Astrocyte (in vitro differentiated cells and primary cell): ENCODE measurements at places on chromosomes 5 and 9. TPM values are rescaled to one million over a fixed set of nuclear protein-coding genes. Genes with fewer than 3 reads are reported as not detected.

ANKDD1B gene
- 0.41 and 0.59 TPM in 2 replicates for total RNA-seq

OR1J2 gene
- not detected in 2 replicates for total RNA-seq

ACTBL2 gene
- total RNA-seq: 11.6 and 11.8 TPM in 2 replicates

TAF11L3 gene
- not detected in 2 replicates for total RNA-seq

SHISAL2B gene
- not detected in 2 replicates for total RNA-seq

LCP2 gene
- 0.09 TPM in 1 of 2 replicates, not detected in the other for total RNA-seq

BASP1 gene
- 260 and 273 TPM in 2 replicates for total RNA-seq

PPP3R2 gene
- total RNA-seq: not detected in 2 replicates

NXNL2 gene
- 0.62 and 1.6 TPM in 2 replicates for total RNA-seq

SHC3 gene
- total RNA-seq: 3.1 and 4.6 TPM in 2 replicates

- peak; percentile 96 for DNase-seq
These were observed 203.7 kb upstream of the SLC24A2 start for GRCh38 chr9:19992556-19992955.

DNA sequence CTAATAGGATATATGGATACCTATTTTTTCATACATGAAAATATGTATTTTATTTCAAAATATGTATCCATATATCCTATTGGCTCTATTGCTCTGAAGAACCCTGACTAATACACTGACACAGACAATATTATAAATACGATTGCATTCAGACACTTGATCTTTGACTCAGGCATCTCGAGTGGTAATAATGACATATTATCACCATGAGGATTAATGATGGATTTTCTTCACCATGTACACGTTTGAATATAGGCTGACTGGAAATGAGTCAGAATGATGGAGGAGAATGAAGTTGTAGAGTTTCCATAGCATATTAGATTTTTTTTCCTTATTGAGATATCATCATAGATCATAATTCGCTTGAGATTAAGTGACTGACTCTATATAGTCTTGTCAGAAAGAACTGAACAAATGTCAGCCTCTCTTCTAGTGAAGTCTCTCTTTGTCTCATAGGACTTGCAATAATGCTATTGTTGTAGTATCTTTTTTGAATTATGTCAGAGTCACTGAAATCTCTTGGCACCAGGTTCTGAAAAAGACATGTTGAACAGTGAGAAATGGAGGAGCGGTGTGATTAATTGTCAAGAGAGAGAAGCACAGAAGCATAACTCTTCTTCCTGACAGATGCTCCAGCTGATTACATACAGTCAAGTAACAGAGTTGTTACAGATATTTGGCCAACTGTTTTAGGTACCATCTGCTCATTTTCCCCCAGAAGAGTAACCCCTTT, 41.4 kb upstream of the SLCO6A1 start:
- no peak for DNase-seq

DNA sequence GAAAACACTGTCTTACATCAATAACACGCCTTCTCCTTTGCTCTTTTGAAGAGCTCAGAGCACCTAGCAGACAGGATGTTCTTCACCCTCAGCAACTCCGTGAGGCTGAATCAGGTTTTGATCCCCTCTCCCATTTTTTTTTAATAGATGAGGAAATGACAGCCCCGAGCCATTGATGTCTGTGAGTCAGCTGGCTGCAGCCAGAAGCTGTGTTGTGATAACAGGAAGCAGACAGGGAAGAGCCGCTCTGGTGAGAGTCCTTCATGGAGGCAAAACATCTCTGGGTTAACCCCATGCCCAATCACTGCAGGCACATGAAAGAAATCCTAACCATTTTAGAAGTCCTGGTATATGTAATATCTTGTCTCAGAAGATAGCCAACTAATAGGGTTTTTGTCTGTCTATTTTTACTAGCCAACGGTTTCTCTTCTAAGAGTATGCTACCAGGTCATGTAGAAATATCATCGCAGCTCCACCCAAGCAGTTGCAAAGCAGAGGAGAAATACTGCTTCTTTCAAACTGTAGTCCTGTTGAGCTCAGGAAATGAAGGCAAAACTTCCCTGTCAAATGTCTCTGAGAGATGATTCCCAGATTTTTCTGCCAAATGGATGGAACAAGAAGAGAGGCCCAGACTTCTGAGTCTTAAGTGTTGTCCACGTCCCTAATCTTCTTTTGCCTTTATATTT, 568.9 kb downstream of the CCDC171 start:
- peak; percentile 58 for DNase-seq

DNA sequence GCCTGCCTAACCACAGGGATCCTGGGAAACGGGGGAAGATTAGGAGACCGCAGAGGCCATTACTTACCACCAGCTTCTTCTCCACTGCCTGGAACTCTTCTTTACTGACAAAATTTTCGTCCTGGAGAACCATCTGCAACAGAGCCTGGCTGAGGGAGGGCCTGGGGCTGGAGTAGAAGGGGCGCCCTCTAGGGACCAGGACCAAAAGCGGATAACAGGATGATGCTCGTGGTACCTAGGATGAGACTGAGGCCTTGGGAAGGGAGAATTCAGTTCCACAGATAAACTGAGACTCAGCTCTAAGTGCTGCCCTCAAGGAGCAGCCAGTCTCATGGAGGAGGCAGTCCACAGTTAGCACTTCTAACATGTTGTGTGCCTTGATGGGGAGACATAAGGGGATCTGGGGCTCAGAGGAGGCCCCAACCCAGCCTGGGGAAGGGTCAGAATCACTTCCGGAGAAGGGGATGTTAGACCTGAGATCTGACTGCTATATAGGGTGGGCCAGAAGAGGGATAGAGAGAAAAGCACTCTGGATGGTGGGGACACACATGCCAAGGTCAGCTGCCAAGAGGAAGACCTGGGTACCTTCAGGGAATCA, 1.2 kb downstream of the SPATA24 start:
- no peak for DNase-seq

- DNase-seq: no peak
These were observed 23.0 kb downstream of the KIAA0825 start for GRCh38 chr5:94595281-94595840.

DNA sequence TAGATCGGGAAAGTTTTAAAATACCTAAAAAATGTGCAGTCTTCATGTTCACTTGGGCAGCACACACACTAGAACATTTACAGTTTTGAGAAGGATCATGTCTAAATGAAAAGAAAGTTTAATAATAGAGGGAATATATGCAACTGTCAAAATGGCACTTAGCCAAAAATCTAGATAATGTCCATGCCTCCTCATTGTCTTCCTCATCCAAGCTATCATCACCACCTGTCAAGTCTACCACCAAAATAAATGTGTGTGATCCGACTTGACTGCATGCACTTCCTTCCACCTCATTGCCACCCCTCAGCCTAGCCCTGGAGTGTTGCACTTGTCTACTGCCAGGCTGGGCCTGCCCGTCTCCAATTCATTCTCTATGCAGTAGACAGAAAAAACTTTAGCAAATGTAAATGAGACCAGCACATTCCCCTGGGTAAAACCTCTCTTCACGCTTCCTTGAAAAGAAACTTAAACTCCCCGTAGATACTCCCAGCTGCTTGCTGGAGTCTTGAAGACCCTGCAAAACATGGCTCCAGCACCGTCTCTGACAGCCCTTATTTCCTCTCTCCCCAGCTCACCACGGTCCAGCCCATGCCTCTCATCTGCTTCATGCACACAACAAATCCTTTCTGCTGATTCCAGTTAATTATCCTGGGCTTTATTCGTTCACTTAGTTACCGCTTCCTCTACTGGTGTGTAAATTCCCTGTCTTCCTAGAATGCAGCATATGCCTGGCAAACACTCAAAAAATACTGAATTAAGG, 66.9 kb downstream of the FANCC start:
- DNase-seq: no peak

DNA sequence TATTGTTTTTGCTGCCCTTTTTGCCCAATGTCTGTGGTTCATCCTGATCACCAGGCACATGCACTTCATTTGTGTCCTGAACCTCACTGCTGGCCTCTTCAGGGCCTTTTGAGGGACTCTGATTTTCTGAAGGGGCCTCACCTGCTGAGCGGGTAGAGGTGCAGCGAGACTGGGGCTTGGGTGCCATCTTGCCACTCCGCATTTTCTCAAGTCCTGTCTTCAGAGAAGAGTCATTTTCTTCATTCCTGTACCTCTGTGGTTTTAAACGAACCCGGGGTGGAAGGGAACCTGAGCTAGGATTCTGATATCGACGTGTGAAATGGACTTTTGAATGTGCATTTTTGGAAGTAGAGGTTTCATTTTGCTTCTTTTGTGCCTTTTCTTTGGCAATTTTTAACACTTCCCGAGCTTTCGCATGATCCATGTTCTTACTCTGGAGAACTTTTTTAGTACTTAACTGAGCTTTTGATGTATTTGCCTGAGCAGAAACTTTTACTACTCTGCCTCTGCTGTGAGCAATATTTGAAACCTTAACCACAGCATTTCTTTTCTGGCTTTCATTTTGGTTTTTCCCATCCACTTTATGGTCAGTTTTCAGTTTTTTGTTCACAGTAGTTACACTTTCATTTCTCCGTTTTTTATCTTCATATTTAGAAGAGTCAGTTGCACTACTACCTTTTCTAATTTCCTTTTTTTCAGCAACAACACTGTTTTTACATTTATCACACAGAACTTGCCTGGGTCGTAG, 26.1 kb downstream of the PWWP2A start:
- no peak for DNase-seq

GRCh38 chr9:29717631-29718030, 2144.3 kb upstream of the C9orf72 start:
- no peak for DNase-seq

- no peak for DNase-seq
These were observed 27.9 kb downstream of the GNAQ start for GRCh38 chr9:78003730-78004129.

GRCh38 chr5:153618867-153619266, 128.4 kb downstream of the GRIA1 start:
- DNase-seq: peak; percentile 55

- no peak for DNase-seq
These were observed 547.2 kb downstream of the IRX1 start for GRCh38 chr5:4142842-4143241.

GRCh38 chr9:16238623-16239138, 631.8 kb downstream of the BNC2 start:
- DNase-seq: no peak

GRCh38 chr9:137252555-137253506, 1.7 kb downstream of the STPG3 start:
- DNase-seq: no peak

DNA sequence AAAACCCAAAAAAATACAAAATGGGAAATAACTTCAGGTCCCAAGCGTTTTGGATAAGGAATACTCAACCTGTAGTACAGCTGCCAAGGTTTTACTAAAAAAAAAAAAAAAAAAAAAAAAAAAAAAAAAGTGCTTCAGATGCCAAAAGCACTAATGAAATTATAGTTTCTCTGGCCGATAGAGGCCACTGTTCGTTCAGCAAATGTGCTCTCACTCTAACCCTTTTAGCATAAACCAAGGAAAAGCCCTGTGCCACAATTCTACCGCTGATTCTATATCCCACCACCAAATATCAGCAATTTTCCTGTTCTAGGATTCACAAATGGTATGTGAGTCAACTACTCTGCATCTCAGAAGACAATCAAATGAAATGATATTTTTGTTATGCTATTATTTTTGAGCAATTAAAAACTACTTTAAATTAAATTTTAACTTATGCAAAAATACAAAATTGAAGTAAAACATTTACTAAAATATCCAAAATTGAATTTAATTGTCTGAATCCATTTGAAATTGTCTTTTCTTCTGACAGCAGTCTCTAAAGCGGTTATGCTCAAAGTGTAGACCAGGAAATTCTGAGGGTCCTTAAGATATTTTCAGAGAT, 79.8 kb downstream of the RICTOR start:
- DNase-seq: peak; percentile 37

DNA sequence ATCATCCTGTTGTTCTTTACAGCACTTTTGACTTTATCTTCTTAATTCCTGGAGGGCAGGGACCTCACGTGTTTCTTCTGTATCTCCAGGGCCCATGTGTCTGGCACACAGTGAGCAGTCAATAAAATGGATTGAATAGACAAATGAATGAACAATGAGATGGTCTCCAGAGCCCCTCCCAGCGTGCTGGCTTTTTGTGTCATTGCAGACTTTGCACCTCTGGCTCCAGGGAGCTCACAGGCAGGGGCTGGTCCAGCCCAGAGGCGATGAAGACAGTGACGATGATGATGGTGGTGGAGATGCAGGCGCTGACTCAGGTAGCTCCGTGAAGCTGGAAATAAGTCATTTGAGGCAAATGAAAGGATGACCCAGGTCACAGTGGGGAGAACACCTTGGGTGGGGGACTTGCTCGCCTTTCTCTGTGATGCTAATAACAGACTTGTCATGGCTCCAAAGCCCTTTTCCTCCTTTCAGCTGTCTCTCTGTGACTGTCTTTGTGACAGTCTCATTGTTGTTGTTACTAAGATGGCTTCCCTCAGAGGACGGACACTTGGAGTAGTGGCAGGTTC, 30.4 kb upstream of the FABP6 start:
- no peak for DNase-seq

- no peak for DNase-seq
These were observed 6.6 kb downstream of the C9orf153 start for GRCh38 chr9:86252870-86253269.

DNA sequence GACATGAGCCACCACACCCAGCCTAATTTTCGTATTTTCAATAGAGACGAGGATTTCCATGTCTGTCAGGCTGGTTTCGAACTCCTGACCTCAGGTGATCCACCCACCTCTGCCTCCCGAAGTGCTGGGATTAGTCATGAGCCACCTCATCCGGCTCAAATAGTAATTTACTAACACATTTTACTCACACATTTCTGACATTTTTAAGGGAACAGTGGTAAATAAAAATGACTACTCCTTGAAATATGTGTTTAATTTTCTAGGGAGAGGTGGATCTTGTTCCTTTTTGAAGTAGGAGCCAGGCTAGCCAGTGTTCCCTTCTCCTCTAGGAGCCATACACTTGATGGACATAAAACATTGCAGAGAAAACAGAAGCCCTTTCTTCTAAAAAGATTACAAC, 55.2 kb upstream of the ERBIN start:
- DNase-seq: peak; percentile 87

DNA sequence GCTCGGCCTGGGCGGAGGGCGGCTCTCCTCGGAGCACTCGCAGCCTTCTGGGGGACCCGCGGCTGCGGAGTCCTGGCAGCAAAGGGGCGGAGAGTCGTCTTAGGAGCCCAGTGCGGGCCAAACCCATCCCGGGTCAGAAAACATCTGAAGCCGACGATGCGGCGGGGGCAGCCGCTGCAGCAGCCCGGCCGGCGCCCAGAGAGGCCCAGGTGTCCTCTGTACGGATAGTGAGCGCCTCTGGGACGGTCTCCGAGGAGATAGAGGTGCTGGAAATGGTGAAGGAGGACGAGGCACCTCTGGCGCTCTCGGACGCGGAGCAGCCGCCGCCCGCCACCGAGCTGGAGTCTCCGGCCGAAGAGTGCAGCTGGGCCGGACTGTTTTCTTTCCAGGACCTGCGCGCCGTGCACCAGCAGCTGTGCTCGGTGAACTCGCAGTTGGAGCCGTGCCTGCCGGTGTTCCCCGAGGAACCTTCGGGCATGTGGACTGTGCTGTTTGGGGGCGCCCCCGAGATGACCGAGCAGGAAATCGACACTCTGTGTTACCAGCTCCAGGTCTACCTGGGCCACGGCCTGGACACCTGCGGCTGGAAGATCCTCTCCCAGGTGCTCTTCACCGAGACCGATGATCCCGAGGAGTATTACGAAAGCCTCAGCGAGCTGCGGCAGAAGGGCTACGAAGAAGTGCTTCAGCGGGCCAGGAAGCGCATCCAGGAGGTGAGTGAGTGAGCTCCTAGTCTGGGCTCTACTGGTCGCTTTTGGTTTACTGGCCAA, 1.2 kb downstream of the JMY start:
- peak; percentile 49 for DNase-seq

- DNase-seq: peak; percentile 37
These were observed 738.2 kb downstream of the SEMA5A start for GRCh38 chr5:8807636-8808035.

GRCh38 chr5:111792471-111793058, 35.6 kb upstream of the NREP start:
- peak; percentile 47 for DNase-seq
